ENCODE measurements at places on chromosomes 7 and 10.

DNA sequence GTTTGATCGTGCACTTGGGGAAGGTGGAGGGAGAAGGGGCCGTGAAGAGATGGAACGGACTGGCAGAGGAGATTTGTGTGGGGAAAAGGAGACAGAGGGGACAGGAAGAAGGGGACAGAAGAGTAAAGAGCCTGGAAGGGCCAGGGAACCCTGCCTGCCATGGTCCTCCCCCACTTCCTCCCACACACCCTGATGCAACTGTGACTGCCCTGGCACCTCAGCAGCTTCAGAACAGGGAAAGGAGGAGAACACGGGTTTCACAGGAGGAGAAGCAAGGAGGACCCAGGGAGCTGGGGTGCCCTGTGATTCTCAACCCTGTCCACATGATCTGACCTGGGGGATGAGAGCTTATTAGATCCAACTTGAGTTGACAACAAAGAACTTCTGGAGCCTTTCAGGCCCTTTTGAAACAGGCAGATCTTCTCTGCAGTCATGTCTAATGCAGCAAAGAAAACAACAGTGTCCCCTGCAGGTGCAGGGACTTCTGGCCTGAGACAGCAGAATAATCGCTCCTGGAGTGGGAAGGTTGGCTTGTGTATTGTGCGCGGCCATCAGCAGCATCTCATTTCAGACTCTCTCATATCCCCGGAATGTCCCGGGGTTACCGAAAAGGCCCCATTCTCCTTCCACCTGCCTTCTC lies 421.6 kb downstream of the PAXIP1 start:
- no peak for DNase-seq

- DNase-seq: no peak
Measured at GRCh38 chr7:112744818-112745217, 45.4 kb downstream of the TMEM168 start.

GRCh38 chr10:114923551-114923950 lies 14.4 kb upstream of the TRUB1 start:
- DNase-seq: no peak

GRCh38 chr7:155625557-155625956 lies 18.9 kb upstream of the RBM33 start:
- no peak for DNase-seq

GRCh38 chr10:32957341-32958084 lies 517 bp downstream of the ITGB1 start:
- DNase-seq: no peak
